Substantia nigra (tissue), 51 donors: ENCODE measurements at places on chromosomes 5 and 9.

- no peak for DNase-seq
These were observed 9.5 kb upstream of the NADK2 start for GRCh38 chr5:36251218-36251617.

- no peak for DNase-seq
These were observed 5.1 kb upstream of the FBXO38 start for GRCh38 chr5:148378670-148379069.

- no peak for DNase-seq
These were observed 8.5 kb downstream of the SPINK9 start for GRCh38 chr5:148343603-148344487.

DNA sequence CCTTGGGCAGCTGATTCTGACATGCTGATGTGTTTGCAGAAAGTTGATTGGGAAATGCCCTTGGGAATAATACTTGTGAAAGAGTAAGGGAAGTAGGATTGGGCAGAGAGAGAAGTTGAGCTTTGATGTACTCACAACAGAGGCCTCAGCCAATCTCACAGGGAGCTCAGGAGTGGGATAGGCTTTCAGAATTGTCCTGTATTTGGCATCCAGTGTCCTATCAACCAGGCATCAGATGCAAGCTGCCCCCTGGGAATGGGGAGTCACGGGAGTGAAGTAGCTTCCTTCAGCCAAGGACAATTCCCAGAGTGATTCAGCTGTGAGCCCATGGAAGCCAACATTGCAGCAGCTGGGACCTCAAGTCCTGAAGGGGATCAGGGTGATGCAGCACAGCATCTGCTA is 39.6 kb downstream of the DMAC1 start:
- no peak for DNase-seq

- no peak for DNase-seq
These were observed 192.0 kb downstream of the ADAMTSL1 start for GRCh38 chr9:18665947-18666346.

DNA sequence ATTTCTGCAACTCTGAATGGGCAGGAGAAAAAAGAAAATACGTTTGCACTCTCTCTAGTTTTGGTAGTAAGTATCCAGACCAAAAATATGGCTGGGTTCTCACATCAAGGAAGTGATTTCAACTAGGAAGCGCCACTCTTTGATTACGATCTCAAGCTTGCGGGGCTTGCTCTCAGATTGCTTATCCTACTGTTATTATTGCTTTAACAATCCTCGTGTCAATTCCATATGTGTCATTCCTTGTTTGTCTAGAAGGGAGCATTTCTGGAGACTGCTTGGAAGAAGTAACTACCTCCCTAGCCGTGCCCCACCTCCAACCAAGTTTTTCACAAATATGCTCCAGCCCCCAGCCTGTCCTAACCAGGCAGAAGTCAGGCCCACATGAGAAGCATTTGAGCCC is 3.5 kb downstream of the PRUNE2 start:
- DNase-seq, result no peak

GRCh38 chr9:99511723-99512122 is 289.6 kb downstream of the SEC61B start:
- no peak for DNase-seq

- no peak for DNase-seq
These were observed 104.2 kb downstream of the RAPGEF6 start for GRCh38 chr5:131530706-131531331.

DNA sequence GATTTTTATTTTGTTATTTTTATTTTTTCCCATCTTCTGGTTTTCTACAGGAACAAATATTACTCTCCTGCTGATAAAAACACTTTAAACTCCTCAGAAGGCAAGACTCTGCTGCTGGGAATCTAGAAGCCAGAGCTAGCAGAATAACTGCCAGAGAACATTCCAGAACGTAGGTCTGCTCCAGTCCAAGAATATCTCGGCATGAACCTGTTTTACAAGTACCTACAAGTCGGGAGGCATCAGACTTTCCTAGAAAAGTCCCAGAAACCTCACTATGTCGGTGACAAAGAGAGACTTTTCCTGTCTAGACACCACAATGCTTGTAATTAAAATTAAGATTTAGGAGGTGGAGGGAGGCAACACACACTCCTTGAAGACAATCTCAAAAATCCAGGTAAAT is 41.4 kb downstream of the FABP6 start:
- no peak for DNase-seq

GRCh38 chr5:171639205-171639621 is 146.4 kb upstream of the SMIM23 start:
- DNase-seq, result no peak

GRCh38 chr9:28598408-28598807 is 1025.1 kb upstream of the C9orf72 start:
- DNase-seq, result no peak

DNA sequence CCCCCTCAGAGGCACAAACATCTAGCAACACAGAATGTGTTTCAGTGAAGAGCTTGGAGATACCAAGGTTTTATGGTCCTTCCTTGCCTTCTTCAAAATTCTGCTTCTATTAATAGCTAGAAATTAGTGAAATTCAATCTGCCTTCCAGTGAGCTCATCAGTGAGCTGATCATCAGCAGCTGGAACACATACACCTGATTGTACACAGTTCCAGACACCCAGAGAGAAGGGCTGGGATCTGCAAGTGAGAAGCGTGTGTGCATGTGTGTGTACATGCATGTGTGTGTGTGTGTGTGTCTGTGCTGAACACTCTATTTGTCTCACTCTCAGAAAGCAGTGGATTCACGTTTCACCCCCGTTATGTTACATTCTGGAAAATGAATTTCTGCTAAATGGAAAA is 28.5 kb downstream of the CFAP90 start:
- no peak for DNase-seq

DNA sequence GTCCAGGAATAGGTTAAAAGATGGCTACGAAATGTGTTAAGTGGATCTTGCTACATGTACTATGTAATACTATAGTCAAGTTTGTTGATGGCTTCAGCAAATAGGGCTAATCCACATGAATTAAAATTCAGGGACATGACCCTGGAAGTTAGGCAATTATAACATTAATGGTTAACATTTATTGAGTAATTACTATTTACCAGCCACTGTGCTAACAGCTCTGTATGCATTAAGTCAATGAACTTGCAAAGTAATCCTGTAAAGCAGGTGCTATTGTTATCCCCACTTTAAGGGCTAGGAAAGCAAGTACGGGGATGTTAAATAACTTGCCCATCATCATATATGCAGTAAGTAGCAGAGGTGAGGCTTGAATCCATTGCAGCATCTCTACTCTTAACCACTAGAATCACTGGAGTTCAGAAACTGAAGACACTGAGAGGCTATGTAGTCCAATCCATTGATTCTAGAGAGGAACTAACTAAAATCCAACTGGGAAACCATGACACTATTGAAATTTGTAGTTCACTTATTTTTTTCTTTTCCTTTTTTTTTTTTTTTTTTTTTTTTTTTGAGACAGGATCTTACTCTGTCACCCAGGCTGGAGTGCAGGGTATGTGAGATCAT is 77.5 kb upstream of the SPINK5 start:
- no peak for DNase-seq
